ENCODE measurements at places on chromosomes 2 and 18.

DNA sequence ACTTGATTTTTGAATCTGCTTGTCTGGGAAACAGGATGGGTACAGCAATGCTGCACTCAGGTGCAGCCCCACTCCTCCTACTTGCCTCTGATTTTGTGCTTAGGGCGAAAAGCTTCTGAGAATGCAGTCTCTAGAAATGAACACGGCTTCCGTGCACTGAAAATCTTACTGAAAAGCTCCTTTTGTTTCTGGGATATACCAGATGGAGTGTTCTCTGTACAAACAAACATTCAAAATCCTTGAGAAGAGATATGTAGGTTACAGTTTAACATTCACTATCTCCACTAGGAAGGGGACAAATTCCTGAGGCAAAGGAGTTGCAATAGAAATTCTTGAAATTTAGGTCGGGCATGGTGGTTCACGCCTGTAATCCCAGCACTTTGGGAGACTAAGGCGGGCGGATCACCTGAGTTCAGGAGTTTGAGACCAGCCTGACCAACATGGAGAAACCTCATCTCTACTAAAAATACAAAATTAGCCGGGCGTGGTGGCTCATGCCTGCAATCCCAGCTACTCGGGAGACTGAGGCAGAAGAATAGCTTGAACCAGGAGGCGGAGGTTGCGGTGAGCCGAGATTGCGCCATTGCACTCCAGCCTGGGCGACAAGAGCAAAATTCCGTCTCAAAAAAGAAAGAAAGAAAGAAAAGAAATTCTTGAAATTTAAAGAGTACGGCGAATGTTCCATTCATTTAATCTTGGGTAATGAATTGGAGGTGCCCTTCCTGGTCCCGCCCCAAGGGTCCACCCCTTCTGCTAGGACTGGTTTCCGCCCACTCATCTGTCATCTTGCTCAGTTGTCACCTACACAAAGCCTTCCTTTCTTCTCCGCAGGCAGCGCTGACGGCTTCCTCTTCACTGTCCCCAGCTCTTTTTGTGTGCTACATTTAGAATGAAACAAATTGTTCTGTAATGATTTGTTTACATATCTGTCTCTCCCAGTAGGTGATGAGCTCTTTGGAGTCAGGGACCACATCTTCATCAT is 92.4 kb downstream of the SOCS6 start:
- peak; percentile 50 for DNase-seq

DNA sequence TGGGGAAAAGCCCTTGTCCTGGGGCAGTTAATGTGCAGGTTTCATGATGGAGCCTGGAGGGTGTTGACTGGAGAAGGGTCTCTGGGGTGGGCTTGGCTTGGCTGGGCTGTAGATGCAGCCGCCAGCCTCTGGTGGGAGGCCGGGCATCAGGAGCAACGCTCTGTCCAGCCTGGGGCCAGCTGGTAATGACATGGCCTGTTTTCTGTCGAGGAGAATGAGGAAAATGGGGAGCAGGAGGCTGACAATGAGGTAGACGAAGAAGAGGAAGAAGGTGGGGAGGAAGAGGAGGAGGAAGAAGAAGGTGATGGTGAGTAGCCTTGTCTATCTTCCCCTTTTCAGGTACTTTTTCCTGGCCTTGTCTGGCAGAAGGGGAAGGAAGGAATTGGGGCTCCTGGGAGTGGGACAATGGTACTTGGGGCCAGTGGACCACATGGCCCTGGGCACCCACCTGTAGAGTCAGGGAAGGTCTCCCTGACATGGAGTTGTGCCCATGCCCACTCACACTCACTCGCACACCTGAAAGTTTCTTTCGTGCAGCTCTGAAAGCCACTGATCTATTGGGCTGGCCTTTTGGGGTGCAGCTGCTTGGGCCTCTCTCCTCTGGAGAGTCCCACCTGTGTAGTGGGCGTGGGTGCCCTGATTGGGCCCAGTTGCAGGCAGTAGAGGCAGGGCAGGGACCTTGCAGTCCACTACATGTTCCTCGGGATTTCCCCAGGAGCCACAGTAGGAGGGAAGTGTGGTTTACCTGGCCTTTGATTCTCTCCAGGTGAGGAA is 3.5 kb downstream of the PTMA start:
- no peak for DNase-seq

DNA sequence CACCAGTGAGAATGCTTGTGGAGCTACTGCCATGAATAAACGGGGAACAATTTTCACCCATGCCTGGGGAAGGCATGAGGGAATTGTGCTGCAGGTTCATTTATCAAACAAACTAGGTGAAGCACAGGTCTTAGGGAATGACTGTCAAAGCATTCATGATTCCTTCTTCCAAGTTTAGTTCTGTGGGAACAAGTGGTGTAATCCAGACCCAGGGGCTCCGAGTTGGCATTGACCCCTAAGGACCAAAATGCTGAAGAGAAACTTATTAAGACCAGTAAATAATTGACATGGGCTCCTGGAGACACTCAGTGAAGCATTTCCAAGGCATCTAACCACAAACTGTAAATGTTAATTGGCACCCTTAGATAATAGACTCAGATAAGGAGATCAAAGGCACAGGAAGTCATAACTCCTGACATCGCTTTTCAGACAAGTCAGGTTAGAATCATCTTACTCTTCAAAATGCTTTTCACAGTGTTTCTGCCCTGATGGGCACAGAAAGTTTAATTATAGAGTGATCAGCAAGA is 96.9 kb downstream of the SPP2 start:
- no peak for DNase-seq

DNA sequence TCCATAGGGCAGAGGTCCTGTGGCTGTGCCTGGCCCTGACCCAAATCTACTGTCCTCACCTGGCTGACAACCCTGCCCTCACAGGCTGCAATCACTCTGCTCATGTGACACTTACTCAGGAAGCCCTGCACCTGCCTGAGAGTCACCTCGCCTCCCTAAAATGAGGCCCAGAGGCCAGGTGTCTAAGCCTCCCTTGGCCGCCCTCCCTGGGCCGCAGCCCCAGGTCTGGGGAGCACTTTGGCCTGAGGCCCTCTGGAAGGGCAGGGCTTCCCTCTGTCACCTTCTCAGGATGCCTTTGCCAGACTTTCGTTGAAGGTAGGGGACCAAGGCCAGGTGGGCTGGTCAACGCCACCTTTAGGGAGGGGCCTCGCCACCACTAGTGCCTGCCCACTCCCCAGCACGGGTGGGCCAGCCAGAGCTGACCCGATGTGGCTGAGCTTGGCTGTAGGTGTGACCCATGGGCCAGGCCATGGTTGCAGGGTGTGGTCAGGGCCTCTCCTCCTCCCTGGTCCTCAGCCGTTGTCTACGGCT is 6.1 kb upstream of the GPC1 start:
- no peak for DNase-seq

GRCh38 chr2:33529771-33530481 is 53.5 kb downstream of the RASGRP3 start:
- no peak for DNase-seq
